ENCODE measurements at places on chromosomes 1 and 21.

DNA sequence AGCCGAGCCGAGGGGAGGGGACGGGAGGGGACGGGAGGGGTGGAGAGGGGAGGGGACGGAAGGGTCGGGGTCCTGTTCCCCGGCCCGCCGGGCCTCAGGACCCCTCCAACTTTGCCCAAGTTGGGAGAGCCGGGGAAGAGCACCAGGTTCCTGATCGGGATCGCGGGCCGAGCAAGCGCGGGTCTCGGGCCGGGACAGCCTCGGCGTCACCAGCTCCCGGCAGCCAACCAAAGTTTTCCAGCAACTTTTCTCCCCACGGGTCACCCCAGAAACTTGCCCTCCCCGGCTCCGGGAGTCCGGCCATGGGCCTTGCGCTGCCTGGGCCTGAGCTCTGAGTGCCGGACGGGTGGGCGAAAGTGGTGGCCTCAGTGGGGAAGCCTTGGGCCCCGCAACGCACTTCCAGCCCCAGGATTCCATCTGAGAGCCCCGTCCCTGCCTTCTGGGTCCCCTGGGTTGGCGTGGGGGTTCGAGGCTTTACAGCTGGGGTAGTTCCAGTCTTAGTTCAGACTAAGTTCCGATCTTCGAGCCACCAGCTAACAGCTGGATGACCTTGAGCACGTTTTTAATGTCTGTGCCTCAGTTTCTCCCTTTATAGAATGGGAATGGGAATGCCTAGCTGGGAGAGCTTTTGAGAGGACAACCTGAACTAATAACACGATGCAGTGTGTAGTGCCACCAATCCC is 458 bp downstream of the ZC3H12A start:
- no peak for DNase-seq

- no peak for DNase-seq
Measured at GRCh38 chr1:26530895-26531598, 1.5 kb downstream of the RPS6KA1 start.

DNA sequence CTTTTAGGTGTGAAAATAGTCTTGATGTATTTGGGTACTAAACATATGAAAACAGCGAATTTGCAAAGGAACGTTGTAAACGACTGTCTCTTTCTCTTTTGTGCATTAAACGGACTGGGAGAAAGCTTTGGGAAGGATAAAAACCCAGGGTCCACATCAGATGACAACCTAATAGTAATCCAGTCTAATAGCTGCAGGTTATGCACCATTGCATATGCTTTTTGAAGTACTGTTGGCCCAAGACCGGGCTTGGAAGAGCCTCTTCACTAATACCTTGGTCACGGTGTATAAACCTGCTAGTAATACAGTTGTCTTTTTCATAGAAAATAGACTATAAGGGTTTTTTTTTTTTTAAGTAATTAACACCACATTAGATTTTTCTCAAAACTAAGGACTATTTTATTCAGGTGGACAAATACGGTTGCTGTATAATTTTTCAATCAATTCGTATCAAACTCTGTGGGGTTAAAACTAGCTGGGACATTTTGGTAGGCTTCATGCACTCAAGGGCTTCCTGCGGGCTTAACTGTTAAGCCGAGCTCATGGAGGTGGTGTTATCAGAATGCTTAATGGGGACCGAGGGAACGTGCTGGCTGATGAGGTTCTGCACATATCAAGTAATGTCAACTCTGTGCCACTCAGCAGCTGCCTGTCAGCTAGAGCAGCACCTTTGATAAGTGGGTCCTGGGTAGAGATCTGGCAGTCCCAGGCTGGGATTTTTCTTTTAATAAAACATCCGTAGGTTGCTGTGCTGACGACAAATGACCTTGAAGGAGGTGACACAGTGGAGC is 2.1 kb downstream of the RYR2 start:
- DNase-seq, result no peak

- DNase-seq, result no peak
Measured at GRCh38 chr21:29534448-29534847, 235.7 kb downstream of the BACH1 start.

DNA sequence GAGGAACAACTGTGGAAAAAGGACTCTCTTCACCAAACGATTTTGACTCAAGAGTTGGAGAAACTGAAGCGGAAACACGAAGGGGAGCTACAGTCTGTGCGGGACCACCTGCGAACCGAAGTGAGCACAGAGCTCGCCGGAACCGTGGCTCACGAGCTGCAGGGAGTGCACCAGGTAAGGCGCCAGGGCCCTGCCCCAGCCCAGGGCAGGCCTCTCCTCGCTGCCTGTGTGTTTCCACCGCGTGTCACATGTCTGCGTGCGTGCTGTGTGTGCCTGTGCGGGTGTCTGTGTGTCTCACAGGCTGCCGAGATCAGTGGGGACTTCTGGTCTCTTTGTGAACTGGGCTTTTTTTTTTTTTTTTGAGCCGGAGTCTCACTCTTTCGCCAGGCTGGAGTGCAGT is 43.0 kb downstream of the PCNT start:
- no peak for DNase-seq

DNA sequence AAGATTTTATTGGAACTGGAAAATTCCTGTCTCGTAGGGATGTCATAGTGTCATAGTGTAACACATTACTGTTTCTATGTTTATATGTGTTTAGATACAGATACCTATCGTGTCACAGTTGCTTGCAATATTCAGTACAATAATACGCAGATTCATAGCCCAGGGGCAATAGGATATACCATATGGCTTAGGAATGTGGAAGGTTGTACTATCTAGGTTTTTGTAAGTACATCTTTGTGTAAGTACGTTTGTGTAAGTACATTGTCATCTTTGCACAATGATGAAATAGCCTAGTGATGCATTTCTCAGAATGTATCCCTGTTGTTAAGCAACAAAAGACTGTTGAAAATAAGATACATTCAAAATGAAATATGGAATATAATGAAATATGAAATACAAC is 68.9 kb downstream of the CAMTA1 start:
- DNase-seq, result no peak

GRCh38 chr1:244006961-244007360 is 44.1 kb upstream of the ZBTB18 start:
- no peak for DNase-seq

- DNase-seq, result no peak
Measured at GRCh38 chr21:45019887-45020537, 54.4 kb upstream of the ADARB1 start.

GRCh38 chr1:113946112-113946511 is 17.0 kb downstream of the HIPK1 start:
- DNase-seq, result no peak

- DNase-seq, result no peak
Measured at GRCh38 chr1:245528258-245528635, 373.5 kb downstream of the KIF26B start.

DNA sequence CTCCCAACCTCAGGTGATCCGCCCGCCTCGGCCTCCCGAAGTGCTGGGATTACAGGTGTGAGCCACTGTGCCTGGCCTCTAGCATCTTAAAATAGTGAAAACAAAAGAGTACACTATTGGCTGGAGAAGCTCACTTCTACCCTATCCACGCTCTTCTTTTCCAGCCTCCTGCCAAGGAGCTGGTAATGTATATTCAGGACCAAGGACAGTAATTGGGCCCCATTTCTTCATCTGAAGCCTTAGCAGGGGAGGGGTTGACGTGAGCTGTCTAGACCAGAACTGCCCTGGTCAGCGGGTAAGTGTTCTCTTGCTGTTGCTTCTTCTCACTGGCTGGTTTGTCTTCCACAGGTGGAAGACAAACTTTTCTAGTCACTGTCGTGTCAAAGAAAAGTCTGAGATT is 70.2 kb downstream of the DNM3 start:
- DNase-seq, result no peak

GRCh38 chr21:35559829-35560225 is 500.5 kb downstream of the SETD4 start:
- no peak for DNase-seq

DNA sequence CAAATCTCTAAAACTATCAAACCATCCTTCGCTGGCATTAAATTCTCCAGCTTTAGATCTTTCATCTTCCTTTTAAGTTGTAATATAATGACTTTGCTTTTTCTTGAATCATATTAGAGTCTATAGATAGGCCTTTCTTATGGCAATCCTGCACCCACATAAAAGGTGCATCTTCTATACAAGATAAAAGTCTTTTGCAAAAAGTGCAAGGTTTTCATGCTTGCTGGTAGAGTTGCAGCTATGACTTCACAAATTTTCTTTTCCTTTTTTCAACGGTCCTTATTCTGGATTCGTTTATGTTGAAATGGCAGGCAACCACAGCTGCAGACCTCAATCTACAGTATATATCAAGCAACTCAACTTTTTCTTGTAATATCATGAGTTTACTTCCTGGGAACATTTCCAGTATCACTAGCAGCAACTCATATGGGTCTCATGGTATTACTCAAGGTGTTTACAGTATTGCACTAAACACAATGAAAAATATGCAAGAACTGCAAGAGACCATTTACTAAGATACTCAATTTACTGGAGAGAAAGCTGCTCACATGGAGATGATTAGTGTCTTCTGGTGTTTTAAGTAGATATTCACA is 22.1 kb downstream of the OMA1 start:
- DNase-seq, result no peak

- no peak for DNase-seq
Measured at GRCh38 chr1:26378879-26379251, 6.3 kb upstream of the ZNF683 start.

DNA sequence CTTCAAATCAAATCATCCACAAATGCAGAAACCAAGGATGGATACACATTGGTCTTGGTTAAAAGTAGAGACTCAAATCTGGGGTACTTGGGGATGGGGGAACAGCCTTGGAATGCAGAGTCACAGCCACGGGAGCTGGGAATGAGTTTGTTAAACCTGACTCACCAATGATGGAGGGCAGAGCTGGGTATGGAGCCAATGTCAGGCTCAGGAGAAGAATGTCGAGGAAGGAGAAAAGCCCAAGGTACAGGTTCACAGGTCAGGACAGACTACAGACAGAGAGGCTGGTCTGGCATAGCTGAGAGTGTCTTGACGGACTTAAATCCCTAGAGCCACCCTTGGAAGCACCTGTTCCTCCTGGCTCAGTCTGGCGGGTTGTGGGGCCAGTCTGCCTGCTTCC is 237.6 kb downstream of the NTNG1 start:
- no peak for DNase-seq

DNA sequence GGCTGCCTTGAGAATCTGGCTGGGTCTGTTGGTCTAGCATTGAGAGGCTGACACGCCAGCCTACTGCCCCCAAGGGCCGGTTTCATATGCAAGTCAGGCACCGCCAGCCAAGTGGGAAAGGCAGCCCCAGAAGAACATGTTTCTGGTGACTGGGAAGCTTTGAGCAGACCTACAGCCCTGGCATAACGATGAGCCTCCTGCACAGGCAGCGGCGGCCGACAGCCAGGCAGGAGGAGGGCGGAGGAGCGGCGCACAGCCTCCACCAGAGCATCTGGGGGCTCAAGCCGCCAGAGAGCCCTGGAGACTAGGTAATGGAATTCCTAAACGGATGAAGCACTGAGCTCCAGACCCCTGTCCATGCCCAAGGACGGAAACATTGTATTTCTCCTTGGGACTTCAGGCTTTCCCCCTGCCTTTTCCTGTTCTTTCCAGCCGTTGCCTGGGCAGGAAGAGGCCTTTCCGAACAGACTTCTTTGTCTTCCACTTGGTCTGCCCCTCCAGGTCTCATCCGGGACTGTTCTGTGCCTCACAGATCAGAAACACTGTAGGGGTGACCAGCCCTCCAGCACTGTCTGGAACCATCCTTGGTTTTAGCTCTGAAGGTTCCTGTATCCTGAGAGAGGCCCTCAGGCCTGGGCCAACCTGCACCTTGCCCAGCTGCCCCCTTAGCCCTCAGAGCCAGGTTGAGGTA is 59.5 kb downstream of the IRF2BP2 start:
- DNase-seq, result no peak

DNA sequence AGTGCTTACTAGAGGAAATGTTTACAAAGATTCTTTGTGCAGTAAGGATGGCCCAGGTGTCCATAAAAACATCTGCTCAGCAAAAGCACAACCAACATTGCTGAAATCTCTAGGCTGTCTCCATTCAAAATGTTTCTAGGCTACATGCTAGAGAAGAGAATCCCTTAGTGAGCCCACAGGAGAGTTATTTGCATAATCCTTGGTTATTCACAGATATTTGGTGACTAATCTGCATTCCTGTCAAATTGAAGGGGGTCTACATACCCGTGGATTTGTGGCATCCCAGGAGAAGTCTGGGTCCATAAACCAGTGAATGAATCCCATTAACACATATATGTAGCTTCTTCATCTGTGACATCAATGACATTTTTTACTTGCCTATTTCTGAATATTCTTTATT is 261.3 kb upstream of the ESRRG start:
- no peak for DNase-seq

DNA sequence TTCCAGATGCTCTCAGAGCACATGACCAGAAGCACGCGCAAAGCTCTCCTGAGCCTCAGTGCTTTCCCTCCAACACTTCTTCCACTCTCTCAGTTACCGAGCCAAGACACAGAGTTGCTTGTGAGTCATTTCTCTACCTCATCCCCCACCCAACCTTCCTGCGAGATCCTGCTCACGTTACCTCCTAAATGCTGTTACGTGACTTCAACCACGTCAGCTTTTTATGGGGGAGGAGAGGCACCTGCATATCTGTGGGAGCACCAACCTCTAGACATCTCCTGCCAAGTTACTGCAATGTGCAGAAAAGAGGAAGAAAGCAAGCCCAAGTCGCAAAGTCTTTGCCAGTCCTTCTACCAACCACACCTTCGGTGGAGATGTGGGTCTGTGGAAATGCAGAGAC is 27.2 kb upstream of the ERG start:
- DNase-seq, result no peak

DNA sequence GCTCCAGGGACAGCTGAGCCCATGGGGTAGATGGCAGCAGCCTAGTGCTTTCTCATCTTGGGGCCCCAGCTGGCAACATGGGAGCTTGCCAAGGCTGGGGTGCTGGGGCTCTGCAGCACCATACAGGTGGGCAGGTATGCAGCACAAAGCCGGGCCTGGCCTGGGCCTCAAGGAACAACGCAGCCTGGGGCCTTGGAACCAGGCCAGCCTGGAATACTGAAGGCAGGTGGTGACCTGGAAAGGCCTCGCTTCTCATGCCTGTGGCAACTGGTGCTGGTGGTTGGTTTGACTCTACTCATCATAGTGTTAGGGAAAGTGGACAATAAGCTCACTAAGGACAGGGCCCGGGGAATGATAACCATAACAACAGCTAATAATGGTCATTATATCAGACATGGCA is 27.0 kb upstream of the SDHB start:
- no peak for DNase-seq

DNA sequence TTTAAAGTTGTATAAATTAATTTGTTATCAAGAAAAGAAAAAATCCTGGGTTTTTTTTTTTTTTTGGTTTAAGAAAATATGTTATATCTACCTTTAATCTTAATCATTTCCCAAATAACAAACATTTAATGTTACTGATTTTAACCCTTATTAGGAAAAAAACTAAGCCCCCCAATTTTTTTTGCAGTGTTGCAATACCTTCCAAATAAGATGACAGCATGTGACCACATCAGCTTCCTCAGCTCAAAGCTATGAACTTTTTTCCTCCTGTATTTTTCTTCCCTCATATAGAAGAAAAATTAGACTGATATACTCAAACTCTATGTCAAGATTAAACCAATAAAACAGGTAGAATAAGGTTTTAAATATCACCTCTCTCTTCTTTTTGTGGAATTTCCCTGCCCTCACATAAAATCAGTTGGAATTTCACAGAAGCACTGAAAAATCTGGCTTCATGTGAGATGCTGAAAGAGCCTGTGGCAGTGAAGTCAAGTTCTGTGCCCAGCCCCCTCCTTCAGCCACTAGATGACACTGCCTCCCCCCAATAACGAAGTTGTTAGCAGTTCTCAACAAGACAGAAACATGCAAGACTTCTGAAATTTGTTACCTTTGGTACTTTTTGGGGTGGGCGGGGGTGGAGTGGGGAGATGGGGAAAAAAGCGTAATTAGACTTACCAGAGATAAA is 9.6 kb upstream of the SMYD2 start:
- no peak for DNase-seq

Data from stimulated activated CD4-positive, alpha-beta T cell treated with anti-CD3 and anti-CD28 coated beads, Interleukin-12 subunit alpha, Interleukin-12 subunit beta, amount 100 ng/mL, for 48 hours (primary cell).